Large intestine (tissue), 12 donors: ENCODE measurements at places on chromosomes 11 and 22.

DNA sequence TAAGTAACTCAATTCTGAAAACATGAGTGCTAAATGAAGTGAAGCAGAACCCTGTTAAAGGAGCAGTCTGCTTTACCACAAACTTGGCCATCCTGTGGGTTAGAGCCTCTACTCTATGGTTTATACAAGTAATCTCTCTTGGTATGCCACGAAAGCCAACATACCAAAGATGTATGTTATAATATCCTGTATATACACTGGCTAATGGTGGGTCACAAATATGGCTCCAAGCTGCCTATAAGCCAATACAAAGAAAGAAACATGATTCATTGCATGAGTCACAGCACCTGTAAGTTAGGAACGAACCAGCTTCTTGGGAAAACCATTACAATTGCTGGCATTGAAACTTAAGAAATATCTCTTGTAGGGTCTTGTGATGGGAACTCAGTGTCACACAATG lies 16.1 kb downstream of the XRRA1 start:
- H3K4me1 ChIP-seq = no peaks in the 10 kb centered on the region
- H3K36me3 ChIP-seq = peaks cover 74% of the 10 kb centered on the region
- no peak for DNase-seq
- H3K27ac ChIP-seq = no peak overlapping the region

DNA sequence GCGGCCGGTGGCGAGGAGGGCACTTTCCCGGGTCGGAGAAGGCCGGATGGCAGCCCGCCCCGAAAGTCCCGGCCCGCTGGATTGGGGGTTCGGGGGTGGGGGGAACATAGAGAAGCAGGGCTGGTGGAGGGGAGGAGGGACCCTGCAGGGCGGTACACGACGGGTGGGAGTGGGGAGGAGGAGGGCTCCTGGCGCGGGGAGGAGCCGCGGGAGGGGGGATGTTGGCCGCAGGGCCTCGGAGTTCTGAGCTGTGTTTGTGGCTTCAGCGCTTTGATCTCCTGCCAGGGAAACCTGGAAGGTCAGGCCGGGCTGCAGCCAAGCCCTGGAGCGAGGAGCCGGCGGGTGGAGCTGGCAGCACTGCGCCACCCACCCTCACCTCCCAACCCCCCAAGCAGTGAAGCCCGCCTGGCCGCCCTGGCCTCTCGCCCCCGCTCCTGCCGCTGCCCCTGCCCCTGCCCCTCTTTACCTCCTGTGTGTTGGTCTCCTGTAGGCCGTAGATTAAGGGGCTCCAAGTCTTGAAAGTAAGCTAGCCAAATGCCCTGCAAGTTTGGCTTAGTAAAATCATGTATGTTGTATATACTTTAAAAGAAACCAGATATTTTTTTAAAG lies 30.9 kb downstream of the C22orf31 start:
- H3K4me3 ChIP-seq = peak overlapping the region; percentile 49
- H3K27ac ChIP-seq = peak overlapping the region; percentile 63
- no peaks in the 10 kb centered on the region for H3K27me3 ChIP-seq
- peaks cover 4% of the 10 kb centered on the region for H3K36me3 ChIP-seq

DNA sequence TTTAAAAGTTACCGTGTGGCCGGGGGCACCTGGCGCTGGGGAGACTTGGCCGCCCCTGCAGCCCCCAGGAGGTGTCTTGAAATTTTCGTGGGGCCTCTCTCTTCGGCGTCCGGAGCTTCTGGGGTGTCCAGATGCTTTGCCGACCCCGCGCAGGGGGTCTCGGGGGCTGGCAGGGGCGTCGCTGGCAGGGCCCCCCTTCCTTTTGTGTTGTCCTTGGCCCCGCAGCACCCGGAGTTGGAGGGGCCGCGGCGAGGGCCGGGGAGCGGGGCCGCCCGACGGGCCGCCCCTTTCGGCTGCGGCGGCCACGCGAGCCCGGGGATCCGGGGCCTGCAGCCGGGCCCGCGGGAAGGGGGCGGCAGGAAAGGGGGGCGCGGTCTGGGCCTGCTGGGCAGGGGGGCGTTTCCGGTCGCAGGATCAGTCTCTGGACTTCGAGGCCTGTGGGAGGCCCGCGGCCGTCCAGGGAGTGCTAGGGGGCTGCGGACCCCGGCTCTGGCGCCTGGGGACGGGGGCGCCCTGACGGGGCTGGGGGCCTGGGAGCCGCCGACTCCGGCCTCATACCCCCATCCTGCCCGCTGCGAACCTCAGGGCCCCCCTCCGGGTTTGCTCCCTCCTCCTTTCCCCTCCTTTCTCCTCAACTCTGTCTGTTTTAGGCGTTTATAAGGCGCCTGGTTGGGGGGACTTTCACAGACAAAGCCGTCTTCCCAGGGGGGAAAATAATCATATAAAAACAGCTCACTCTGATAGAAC lies 869 bp downstream of the ZC3H7B start:
- peaks cover 22% of the 10 kb centered on the region for H3K4me1 ChIP-seq
- no peak for DNase-seq
- peak overlapping the region; percentile 99 for H3K4me3 ChIP-seq
- peak overlapping the region; percentile 76 for H3K27ac ChIP-seq

DNA sequence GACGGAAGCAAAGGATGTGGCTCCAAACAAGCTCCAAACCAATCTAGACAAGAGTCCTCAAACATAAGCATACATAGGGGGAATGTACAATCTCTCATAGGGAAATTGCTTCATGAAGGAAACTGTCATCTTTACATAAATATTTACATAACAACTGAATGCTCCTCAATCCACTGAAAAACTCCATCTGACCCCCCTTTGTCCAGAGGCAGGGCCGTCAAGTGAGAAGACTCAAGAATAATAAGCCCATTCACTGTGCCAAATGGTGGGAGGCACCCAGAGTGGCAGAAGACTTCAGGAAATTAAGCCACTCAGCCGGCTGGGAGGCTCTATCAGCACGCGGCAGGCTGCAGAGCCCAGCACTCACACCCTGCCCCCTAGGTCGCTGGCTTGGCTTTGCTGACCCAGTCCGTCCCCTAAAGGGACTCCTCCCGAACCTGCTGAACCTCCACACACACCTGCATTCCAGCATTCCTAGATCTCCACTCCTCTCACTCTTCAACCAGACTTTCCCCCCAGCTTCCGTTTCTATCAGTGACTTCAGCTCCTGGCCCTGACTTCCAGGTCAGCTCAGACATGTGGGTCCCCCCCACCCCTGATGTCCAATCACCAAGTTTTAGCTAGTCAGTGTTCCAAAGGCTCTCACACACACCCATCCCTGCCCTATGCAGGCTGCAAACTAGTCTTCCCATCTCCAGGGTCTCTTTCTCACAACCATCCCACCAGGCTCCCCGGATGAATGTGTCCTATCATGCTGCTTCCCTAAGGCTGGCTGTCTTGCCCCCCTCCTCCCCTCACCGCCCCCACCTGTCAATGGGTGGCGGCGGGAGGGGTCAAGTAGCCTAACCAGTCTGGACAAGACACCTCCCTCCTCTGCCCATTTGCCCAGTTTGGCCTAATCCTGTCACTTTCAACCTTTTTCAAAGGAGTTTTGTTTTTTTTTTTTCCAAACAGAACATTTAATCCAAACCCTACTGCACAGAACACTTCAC lies 11.3 kb downstream of the VPS37C start:
- H3K27ac ChIP-seq = peak overlapping the region; percentile 71
- no peak overlapping the region for H3K4me3 ChIP-seq
- peaks cover 65% of the 10 kb centered on the region for H3K4me1 ChIP-seq
- DNase-seq = peak; percentile 79

DNA sequence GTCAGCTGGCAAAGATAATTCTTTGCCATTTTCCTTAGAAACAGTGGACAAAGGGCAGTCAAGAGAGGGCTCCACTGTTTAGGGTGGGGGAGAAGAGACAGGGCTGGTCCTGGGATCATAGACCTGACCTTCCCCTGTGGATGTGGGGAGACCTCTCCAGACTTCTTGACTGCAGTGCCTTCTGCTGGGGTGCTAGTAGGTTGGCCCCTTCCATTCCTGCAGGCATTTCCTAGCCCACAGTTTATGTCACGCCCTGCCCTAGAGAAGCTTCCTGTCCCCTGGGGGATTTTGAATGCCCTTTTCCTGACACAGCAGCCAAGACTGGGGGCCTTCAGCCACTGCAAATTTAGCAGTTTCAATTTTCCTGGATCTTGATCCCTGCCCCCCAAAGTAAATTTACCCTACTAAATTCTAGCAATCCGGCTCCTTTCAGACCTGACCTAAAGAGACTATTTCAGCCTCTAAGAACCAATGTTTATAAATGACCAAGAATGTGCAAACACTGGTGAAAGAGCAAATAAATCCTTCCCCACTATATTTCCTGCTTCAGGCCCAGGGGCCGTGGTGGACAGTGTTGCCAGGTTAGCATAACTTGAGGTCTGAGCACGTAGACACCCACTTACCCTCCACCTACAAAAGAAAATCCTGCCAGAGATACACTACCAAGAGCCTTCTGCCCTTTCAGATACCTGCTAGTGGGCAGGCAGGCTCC lies 58.4 kb downstream of the PPFIBP2 start:
- peak; percentile 31 for DNase-seq
- peaks cover 54% of the 10 kb centered on the region for H3K4me1 ChIP-seq
- H3K27me3 ChIP-seq = no peaks in the 10 kb centered on the region
- no peak overlapping the region for H3K4me3 ChIP-seq
- peak overlapping the region; percentile 94 for H3K27ac ChIP-seq

DNA sequence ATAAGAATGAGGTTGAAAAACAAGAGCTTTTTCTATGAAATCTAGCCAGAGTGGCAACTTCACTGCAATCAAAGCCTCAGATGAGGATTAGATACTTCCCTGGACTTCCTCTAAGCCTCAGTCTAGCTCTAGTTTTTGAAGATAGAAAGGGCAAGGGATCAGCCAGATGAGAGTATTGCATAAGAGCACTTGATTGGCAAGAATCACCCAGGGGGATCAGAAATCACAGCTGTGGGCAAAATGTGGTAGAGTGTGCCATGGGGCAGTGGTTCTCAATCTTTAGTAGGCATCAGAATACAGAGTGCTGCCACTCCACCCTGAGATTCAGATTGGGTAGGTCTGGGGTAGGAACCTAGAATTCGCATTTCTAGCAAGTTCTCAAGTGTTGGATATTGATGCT lies 82.4 kb downstream of the EXT2 start:
- peaks cover 4% of the 10 kb centered on the region for H3K36me3 ChIP-seq
- no peaks in the 10 kb centered on the region for H3K4me1 ChIP-seq
- H3K4me3 ChIP-seq = no peak overlapping the region
- H3K27ac ChIP-seq = no peak overlapping the region
- no peak for DNase-seq

DNA sequence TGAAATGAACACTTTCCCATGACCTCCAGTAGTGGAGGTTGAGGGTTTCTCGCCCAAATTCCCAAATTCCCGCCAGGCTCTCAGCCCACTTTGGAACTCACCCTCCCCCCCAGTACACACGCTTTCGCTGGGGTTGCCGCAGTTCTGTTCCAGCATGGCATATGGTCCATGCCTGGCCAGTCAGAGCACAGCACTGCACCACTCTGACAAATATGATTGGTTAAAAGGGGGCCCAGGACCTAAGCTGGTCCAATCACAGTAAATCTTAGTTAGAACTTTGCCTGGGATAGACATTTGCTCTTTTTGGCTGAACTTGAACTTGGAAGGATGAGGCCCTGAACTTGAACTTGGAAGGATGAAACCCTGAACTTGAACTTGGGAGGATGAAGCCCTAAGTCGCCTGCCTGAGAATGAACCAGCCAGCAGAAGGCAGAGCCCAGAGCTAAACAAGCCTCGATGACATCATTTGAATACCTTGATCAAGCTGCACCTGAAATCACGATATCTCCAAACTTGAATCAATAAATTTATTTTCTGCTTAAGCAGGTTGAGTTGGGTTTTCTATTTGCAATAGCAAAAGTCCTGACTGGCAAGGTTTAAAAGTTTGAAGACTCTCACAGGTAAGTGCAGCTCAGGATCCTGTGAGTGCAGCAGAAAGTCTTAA lies 12.6 kb upstream of the SSTR3 start:
- H3K27me3 ChIP-seq = no peaks in the 10 kb centered on the region
- no peaks in the 10 kb centered on the region for H3K36me3 ChIP-seq
- no peak for DNase-seq
- H3K4me3 ChIP-seq = no peak overlapping the region
- H3K4me1 ChIP-seq = no peaks in the 10 kb centered on the region

GRCh38 chr11:74866557-74866956 lies 82.3 kb downstream of the XRRA1 start:
- H3K36me3 ChIP-seq = peaks cover 62% of the 10 kb centered on the region
- H3K4me1 ChIP-seq = no peaks in the 10 kb centered on the region
- no peak overlapping the region for H3K27ac ChIP-seq
- no peak for DNase-seq
- H3K4me3 ChIP-seq = no peak overlapping the region

GRCh38 chr11:133796043-133796795 lies 49.1 kb downstream of the SPATA19 start:
- H3K27ac ChIP-seq = no peak overlapping the region
- H3K4me1 ChIP-seq = no peaks in the 10 kb centered on the region
- H3K4me3 ChIP-seq = no peak overlapping the region
- no peaks in the 10 kb centered on the region for H3K36me3 ChIP-seq
- H3K27me3 ChIP-seq = peaks cover 2% of the 10 kb centered on the region
- DNase-seq = no peak

GRCh38 chr22:32644252-32645100 lies 157.0 kb upstream of the TIMP3 start:
- peak overlapping the region; percentile 60 for H3K27ac ChIP-seq
- peaks cover 3% of the 10 kb centered on the region for H3K4me1 ChIP-seq
- peak; percentile 50 for DNase-seq
- H3K36me3 ChIP-seq = no peaks in the 10 kb centered on the region
- no peaks in the 10 kb centered on the region for H3K27me3 ChIP-seq

DNA sequence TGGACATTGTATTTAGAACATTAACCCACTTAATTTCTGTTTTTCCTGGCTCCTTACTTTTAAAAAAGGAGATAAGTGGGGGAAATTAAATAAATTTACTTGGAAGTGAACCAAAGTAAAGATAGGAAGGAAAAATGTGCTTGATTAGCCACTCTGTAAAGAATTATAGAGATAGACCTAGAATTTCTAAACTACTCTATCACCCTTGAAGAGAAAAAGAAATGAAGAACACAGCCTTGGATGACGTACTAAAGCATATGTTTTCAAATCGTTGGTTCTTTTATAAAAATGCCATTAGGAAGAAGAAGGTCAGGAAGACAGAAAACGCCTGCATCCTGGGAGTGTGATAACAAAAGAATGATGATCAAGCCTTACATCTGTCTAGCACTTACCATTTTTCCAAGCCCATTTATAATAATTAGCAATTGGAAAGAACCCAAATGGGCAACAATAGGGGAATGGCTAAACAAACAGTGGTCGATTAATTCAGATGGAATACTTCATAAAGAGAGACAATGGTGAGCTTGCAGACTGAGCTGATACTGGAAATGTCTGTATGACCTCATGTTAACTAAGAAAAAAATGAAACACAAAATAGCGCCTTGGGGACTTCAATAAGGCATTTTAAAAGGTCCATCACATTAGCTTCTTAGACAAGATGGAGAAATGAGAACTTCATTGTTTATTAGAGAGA lies 81.0 kb upstream of the LRRC55 start:
- DNase-seq = peak; percentile 25
- no peaks in the 10 kb centered on the region for H3K36me3 ChIP-seq
- no peaks in the 10 kb centered on the region for H3K4me1 ChIP-seq
- no peak overlapping the region for H3K4me3 ChIP-seq
- no peak overlapping the region for H3K27ac ChIP-seq

- no peaks in the 10 kb centered on the region for H3K27me3 ChIP-seq
- H3K27ac ChIP-seq = peak within 1 kb of the TSS; percentile 45
- DNase-seq = no peak
- H3K4me3 ChIP-seq = no peak within 1 kb of the TSS
- H3K4me1 ChIP-seq = peaks cover 14% of the 10 kb centered on the region
Measured at GRCh38 chr11:111378861-111379601, at the start of gene POU2AF1. TSS of gene POU2AF1 (minus strand) at chr11:111379275. CDS start at chr11:111379177, 98 bp downstream.

- DNase-seq = no peak
- no peak overlapping the region for H3K27ac ChIP-seq
- no peaks in the 10 kb centered on the region for H3K27me3 ChIP-seq
- H3K4me1 ChIP-seq = no peaks in the 10 kb centered on the region
Measured at GRCh38 chr11:111010391-111011274, 234.9 kb upstream of the POU2AF2 start.
